ENCODE measurements at places on chromosomes 5 and 9.

DNA sequence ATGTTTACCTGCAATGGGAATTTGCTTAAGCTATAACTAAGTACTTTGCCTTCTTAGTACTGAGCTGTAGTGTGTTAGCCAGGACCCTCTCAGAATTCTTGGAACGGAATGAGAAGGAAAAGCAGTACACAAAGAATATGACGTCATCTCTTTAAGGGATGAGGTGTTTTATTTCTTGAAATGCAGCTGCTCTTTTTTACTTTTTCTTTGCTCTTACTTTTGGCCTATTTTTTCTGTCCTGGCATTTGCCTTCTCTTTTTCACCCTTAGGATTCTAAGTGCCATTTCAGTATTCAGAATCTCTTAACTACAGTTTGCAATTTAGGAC is 10.1 kb downstream of the KIF2A start:
- no peak for DNase-seq

DNA sequence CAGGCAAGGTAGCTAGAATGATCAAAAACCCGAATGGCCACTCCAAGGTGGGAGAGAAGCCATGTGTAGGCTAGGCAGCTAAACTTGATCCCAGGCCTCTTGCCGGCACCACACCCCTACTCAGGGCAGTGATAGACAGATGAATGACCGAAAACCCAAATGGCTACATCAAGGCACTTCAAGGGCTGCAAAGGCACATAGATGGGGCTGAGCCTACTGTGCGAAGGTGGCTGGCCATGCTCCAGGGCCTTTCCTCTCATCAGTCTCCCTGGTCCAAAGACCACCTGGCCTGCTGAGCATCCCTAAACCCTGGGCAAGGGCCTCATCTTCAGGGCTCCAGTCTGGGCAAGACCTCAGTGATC is 3.7 kb upstream of the TIFAB start:
- no peak for DNase-seq

DNA sequence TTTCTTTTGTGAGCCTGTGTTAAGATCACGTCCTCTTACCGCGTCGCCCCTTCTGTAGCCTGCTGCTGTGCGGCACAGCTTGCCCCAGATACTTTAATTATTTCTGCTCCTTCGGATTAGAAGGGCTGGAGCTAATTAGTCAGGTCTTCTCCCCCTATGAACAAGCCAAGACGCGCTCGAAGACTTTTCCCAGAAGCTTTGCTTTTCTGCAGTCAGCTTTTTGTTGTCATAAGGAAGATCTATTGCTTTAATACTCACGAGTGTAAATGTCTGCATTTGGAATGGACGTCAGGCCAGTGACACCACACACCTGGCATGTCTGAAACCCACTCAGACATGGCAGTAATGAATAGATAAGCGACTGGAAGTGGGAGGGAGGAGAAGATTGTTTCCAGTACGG is 37.0 kb downstream of the PRUNE2 start:
- DNase-seq = peak; percentile 71

DNA sequence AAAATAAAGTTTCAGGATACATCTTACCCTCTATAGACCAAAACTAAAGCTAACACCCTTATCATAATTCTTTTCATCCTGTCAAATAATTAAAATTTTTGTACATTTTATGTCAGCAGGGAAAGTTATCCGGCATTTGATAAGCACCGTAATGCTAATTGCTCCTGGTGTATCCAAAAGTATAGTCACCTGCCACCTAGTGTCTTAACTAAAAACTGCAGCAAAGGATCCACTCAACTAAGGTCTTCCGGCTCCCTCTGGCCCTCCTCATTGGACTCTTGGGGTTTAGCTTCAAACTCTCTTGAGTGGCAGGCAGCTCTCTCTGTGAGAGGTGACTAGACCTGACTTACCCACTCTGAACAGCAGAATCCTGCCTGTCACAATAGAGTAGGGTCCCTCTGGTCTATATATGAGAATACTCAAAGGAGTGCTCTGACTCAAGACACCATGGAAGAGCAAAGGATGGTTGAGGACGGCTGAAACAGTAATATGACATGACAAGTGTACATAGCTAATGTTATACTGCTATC is 60.4 kb upstream of the CAST start:
- DNase-seq = peak; percentile 86

DNA sequence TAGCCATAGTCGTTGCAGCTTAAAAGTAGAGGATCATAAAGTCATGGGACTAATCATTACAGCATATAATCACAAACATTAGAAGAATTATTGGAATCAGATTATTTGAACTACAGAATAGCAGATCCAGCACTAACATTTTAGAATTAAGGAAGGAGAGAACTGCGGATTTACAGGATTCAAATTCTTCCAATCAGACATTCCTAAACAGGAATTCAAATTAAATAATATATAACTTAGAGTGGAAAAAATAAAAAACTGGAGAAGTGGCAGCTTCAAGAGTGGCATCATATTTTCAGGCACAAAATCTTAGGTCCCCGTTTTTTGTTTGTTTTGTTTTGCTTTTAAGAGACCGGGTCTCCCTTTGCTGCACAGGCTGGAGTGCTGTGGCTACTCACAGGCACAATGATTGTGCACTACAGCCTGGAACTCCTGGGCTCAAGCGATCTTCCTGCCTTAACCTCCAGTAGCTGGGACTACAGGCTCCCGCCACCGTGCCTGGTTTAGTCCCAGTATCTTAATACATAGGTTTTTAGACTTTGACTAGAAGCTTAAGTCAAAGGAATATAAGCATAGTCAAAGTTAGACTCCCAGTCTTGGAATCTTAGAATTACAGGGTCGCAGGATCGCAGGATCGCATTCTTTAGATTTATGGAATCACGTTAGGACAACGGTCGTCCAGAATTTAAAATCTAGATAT is 2.1 kb upstream of the FOXE1 start:
- DNase-seq = no peak

DNA sequence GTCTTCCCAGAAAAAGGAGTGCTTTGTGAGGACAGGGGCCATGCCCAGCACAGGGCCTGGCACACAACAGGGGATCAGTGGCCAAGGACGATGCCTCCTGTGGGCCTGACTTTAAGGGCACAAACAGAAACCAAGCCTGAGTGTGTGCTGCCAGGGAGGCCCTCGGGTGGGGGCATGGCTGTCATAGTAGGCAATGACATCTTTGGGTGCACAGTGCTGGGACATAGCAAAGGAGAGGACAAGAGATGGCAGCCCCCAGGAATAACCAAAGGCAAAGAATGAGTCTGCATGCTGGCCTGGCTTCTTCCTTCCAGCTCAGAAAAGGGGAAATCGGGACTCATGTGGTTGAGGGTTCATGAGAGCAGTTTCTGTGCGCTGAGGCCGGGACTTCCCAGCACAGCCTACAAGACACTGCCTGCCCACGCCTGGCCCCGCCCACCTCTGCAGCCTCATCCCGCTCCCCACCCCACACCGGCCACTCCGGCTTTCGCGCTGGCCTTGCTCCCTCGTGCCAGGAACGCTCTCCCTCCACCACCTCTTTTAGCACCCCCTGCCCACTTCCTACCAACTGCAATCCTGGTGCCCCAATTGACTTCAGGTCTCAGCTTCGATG is 13.8 kb upstream of the LHX2 start:
- DNase-seq = no peak

DNA sequence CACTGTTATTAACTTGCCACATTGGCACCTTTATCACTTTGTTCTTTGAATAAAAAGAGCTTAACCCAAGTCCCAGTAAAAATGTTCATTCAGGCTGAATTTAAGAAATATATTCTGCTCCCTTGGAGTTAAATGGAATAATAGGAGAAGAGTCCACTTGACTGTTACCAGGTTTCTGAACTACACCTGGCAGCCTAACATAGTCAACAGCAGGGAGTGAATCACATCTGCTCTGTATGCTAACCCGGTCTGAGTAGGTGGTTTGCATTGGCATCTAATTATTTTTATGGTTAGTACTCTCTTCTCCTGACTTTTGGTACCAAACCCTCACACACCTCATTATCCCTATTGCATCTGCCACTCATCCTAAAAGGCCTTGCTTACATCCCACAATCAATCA is 86.7 kb downstream of the STK32A start:
- peak; percentile 34 for DNase-seq

DNA sequence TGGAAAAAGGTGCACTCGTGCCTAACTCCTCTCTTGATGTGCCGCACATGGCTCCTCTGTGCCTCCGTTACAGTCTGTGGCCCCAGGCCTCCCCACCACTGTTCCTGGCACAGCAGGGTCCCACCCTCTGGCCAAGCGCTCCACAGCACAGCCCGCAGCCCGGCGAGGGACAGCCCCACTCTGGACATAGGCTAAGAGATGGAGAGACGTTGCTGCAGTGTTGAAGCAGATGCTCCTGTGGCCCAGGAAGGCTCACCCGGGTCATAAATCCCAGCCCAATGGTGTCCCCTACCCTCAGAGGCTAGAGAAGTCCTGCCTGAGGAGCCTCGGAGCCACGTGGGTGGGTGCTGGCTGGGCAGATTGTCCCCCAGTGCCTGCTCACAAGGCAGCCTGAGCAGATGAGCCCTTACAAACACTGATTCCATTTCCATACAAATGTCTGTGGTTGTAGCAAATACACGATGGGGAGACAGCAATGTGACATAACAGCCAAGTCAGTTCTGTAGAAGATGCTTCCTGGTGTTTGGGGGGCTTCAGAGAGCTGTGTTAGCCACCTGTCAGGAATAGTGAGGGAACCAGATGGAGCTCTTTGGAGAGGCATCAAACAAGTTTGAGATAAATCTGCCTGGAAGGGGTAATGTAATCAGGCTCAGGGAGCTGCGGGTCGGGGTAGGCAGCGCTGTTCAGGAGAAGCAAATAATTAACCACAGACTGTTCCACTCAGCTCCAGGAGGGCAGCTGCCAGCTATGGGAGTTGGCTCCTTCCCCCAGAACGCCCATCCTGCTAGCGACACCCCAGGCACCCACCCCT is 41.7 kb downstream of the C5orf15 start:
- DNase-seq = no peak

Measured in NCI-H2029 treated with DMSO at 0.1 percent for 48 hours (cell line).